ENCODE measurements at places on chromosomes 12 and 14. TPM values are rescaled to one million over a fixed set of nuclear protein-coding genes. Genes with fewer than 3 reads are reported as not detected.

DNA sequence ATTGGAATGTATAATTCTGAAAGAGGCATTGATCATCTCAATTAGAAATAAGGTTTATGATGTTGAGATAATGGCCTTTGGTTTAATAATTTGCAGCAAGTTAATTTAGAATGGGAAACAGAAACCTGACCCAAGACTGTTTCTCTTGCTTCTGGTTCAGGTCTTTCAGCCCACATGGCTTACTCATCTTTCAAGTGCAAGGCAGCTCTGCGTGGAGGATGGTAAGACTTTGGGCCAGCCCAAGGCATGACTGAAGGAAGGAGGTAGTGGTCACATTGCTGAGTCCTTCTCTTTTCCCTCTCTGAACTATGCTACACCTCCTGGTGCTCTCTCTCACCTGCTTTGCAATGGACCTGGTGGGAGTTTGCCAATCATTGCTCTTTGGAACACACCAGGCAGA, 98.7 kb downstream of the CAND1 start:
- DNase-seq, result no peak

- no peak for DNase-seq
Observed at GRCh38 chr12:130932061-130932930, 21.4 kb upstream of the ADGRD1 start.

GRCh38 chr12:114508529-114509129, 102.7 kb upstream of the TBX5 start:
- peak; percentile 34 for DNase-seq

- no peak for DNase-seq
Observed at GRCh38 chr12:117514016-117514415, 152.6 kb upstream of the NOS1 start.

- DNase-seq, result no peak
Observed at GRCh38 chr12:1640328-1641234, 11.6 kb downstream of the WNT5B start.

DNA sequence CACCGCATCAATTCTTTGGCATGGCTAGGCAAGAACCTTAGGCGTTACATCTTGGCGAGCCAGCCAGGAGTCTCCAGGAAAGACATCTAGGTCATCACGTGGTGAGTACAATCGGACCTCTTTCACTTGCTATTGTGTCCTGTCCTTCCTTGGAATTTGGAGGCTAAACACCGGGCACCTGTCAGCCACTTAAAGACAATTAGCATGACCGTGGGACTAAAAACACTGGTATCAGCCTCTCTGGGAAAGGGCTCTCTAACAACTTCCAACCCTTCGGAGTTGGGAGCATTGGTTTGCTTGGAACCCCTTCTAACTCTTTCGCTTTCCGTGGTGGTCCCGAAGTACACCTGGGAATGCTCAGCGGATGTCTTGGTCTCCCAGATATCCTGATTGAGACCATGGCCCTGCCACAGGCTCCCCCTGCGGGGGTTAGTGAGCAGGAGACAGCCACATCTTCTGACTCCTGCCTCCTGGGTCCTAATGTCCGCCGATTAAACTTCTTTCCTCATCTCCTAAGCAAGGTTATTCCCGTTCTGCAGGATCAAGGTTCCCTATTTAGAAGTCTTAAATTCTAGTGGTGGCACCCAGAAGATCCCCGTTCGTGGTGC, 971.7 kb downstream of the FSCB start:
- no peak for DNase-seq

DNA sequence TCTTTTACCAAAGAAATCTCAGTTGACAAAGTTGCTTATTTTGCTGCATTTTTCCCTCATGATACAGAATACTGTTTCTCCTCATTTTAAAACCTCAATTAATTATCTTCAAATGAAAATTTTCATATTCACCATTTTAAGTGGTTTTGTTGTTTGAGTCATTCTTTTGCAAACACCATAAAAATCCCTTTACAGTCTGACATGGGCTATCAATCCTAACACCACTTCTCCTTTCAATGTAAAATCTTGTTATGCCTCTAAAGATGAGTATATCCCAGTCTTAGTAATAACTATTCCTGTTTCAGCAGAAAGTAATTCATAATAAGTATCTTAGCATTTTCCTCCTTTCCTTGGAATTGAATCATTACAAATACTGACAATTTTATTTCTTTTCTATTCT, 192.2 kb downstream of the SYT1 start:
- no peak for DNase-seq

DNA sequence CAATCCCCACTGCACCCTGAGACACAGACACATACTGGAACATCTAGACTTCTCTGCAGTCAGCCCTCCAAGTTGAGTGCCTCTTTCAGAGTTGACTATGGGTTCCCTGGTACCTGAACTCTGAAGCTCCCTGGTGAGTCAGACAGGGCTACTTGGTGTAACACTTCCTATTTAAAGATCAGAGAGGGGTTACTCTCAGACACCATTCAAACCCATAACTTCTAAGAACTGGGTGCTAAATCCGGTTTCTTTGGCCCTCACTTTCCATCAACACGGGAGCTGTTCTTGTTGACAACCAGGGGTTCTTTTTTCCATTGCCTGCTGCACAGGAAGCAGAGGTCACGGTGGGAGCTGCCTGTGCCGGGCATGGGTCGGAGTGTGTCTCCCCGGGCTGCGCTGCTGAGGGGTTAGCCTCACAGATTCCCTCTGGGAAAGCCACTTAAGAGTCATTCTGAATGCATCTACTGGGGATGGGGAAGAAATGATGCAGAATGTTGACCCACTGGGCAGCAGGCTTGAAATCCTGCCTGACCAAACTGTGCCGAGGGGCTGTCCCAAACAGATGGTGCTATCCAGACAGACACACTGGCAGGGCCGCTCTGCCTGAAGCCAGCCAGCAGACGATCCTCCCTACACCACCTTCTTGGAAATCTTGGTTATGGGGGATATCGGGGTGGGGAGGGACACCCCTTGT, 74.1 kb downstream of the PITPNM2 start:
- DNase-seq, result peak; percentile 6

DNA sequence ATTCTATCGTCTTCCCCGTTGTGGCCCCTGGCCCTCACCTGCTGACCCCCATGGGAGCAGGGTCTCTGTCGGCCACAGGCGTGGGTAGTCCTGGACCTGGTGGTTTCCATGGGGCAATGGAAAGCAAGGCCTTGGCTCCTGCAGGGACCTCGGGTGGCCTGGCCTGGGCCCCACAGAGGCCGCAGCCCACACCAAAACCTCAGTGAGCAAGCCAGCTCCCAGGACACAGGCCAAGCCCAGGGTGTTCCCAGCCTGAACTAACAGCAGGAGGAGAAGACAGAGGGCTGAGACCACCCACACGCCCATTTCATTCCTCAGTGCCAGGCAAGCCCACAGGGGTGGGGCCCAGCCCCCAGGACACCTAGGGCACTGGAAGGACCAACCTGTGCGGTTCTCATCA, 16.9 kb downstream of the ABCB9 start:
- DNase-seq, result no peak

DNA sequence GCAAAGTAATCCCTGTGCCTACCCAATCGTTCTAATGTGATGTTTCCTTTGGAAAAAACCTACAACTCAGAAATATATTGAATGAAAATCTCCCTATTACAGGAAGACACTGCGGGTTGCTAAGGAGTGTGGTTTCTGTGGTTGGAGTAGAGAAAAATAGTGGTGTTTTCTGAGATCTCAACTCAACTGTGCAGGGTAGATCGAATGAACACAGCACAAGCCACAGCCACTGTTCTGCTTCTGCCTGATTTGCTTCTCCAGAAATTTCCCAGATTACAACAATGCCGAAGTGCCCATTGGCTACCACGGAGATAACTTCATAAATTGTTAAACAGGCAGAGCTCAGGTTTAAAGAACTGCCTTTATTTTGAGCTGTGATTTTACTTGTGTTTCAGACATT, 480.4 kb downstream of the DIO2 start:
- DNase-seq, result no peak

DNA sequence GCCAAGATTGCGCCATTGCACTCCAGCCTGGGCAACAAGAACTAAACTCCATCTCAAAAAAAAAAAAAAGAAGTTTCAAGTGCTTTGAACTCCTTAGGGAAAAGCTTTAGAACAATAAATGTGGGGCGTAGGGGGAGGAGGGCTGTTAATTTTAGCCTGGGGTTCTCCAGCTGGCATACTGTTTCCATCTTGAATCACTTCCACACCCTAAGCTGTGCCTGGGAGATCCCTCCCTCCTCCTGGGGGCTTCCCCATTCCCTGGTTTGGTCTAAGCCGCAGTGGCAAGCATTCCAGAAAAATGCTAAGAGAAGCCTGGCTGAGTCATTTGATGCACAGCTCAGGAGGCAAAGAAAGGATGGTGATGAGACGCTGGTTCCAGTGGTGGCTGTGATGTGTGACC, 2.3 kb upstream of the ZNF384 start:
- DNase-seq, result no peak

- no peak for DNase-seq
Observed at GRCh38 chr14:77707355-77707723, 484 bp downstream of the ALKBH1 start.

DNA sequence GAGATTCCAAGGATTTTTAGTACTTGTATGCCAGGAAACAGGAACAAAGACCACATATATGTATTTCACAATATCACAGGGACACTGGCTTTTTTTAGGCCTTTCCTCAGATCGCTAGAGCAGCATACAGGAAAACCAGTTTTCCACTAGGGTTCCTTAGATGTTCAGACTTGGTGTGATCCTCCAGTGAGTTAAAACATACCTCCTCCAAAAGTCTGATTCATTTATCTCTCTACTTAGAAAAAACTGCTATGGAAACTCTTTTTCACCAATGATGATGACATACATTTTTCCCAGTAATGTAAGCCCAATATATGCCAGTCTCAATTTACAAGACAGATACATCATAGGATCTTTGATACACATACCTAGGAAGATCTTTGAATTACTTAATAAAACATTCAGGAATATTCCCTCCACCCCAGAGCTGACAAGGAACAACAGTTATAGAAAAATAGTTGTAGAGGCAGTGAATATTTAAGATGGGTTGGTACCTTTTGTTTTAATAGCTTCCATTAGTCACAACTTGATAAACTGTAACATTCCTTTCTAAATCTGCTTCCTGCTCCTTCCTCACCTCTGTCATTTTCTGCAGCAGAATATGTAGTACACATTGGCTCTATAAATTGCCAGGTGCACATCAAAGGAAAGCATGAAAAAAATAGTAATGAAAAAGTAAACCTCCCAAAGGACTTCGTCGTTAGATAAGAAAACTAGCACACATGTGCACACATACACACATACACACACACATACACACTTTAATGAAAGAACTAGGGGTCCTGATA, 27.5 kb downstream of the BCAT1 start:
- no peak for DNase-seq

DNA sequence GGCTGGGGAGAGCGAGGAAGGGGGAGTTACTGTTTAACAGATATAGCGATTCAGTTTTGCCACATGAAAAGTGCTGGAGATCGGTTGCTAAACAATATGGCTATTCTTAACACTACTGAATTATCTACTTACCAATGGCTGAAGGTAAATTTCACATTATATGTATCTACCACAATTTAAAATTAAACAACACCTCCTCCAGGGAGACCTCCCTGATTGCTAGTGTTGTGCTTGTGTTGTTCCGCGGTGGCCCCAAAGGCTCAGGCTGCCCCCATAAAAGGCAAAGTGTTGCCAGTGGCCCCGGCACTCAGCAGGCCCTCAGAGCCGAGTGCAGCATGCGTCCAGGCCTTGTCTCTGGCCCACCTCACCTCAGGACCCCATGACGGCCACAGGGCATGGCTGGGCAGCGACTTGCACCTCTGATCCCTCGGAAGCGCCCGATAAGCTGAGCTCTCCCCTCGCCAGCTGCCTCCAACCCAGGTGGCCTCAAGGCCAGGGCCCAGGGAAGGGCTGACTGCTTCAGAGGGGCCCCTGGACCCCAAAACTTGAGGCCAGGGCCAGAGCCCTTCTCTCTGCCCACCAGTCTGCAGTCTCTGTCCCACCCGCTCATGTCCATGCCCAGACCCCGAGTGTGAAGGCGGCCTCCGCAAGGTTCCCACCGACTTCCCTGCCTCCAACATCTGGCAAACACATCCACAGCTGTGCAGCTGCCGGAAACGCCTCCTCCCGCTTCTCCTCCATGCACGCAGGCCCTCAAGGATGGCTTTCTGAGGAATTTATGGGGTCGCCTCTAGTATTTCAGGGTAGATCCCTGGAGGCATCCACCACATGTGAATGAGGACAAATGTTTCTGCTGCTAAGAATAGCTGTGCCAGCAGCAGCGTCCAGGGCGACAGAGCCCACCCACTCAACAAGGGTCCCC, 60.0 kb downstream of the NCOR2 start:
- DNase-seq, result no peak

GRCh38 chr12:73731658-73732057, 806.0 kb upstream of the ATXN7L3B start:
- no peak for DNase-seq

DNA sequence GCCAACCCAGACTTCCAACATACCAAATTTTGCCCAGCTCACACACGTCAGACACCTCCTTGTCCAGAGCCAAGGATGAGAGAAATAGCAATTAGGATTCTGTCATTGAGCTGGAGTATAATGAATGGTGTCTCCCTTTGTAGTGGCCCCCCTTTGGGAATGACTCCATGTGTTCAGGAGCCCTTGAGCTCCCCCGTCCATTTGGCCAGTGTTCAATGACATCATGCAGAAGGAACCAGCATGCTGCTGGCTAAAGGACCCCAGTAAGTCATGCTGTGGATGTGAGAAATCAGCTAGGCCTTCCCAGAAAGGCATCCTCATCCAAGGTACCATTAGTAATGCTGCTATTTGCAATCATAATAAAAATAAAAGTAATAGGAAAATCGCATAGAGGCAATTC, 158.8 kb upstream of the SRRM4 start:
- no peak for DNase-seq

- DNase-seq, result peak; percentile 68
Observed at GRCh38 chr12:105235732-105236476, at the start of gene APPL2. TSS of gene APPL2 (minus strand) at chr12:105236174. CDS start at chr12:105236012, 162 bp downstream.

DNA sequence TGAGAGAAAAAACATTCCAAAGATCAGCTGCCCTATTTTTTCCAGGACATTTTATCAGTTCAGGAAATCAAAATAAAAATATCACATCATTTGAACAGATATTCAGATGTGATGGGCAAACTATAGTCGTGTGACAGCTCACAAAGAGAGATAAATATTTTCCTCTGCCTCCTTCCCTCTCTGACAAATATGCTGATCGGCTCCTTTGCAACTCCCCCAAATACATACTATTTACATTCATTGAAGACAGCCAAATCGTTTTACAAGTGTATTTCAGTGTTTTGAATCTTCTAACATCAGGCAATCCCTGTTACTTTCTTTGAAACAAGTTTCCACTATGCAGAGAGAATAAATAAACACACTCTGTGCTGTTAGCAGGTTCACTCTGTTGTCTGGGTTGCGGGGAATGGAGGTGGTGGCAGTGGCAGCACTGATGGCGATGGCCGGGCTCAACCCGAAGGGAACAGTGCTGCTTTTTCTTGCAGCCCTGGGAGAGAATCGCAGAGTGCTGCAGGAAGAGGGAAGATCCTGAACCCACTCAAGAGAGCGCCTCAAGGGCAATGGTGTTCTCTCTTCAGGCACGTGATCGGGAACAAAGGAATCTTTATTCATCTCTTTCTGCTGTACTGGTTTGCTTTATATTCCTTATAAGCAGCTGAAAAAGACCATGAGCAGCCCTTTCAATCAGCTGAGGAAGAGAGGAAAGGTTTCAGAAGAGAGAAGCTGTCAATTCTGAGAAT, 142.5 kb downstream of the PHLDA1 start:
- no peak for DNase-seq

GRCh38 chr12:8037046-8037663, 4.6 kb downstream of the FOXJ2 start:
- DNase-seq, result no peak

Gene PLBD1
- 0.20 TPM for total RNA-seq

Gene HOXC12
- not detected for total RNA-seq

Gene FOXA1
- not detected for total RNA-seq

Gene ERP27
- 14.7 TPM for total RNA-seq

Gene CYP27B1
- 2.1 TPM for total RNA-seq

Gene GXYLT1
- 6.3 TPM for total RNA-seq

Gene KRT3
- total RNA-seq, result not detected

Gene CACNB3
- 4.3 TPM for total RNA-seq

Gene BDKRB1
- not detected for total RNA-seq

Gene MIPOL1
- 0.49 TPM for total RNA-seq

Measured in T-cell (primary cell).